ENCODE measurements at places on chromosomes 3 and 15.

GRCh38 chr3:82978368-82978767 lies 1216.9 kb upstream of the GBE1 start:
- no peak for DNase-seq

- DNase-seq = no peak
Measured at GRCh38 chr3:114839476-114839875, 307.6 kb downstream of the ZBTB20 start.

GRCh38 chr15:66587749-66588148 lies 22.0 kb upstream of the LCTL start:
- no peak for DNase-seq

- no peak for DNase-seq
Measured at GRCh38 chr3:152271501-152272236, 2.9 kb downstream of the MBNL1 start.

- DNase-seq = no peak
Measured at GRCh38 chr3:99250821-99251355, 349.4 kb upstream of the DCBLD2 start.

- DNase-seq = no peak
Measured at GRCh38 chr3:94173673-94174434, 111.0 kb downstream of the NSUN3 start.

DNA sequence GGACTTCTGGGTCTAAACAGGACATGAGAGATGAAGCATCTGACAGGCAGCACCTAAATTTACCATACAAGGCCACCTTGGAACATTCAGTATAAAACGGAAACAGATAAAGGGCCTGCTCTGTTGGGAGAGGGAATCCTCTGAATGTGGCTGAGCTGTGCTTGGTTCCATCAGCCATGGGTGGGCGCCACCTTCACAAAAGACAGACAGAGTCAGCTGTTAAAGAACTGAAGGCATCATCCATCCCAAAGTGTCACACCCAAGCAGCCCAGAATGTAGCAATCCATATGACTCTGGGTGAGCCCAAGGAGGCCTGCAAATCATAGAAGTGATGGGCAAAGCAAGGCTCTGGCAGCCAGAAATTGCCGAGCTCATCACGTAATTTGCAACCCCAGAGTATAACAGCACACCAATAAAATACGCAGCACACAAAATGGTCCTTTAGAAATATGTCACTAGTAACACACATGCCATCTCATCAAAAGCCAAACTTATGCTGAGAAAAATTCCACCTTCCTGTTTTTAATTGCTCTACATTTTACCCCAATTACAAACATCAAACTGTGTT lies 24.8 kb upstream of the RBP1 start:
- DNase-seq = no peak

DNA sequence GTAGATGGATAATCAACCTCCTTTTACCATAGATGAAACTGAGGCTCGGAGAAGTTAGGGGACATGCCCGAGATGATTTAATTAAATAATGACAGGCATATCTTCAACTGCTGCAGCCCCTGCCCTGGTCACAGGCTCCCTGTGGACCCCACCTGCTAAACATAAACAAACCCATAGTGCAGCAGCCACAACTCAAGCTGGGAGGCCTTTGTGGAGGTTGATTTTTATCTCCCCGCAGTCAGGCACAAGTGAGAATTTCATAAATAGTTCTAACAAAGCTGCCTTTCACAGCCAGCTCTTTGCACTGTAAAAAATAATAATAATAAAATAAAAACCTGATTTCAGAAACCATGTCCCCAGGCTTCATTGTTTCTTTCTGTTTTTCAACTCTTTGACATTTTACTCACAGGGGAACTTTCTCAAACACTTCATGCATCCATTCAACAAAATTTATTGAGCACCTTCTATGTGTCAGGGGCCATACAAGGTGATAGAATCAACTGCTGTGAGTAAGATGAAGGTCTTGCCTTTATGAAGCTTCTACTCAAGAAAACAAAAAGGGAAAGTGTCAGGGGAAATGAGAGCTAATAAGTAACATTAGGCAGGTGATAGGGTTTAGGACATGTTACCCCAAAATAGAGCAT lies 393.6 kb upstream of the PROK2 start:
- DNase-seq = no peak

GRCh38 chr3:136860541-136860940 lies 1.5 kb upstream of the NCK1 start:
- DNase-seq = no peak

DNA sequence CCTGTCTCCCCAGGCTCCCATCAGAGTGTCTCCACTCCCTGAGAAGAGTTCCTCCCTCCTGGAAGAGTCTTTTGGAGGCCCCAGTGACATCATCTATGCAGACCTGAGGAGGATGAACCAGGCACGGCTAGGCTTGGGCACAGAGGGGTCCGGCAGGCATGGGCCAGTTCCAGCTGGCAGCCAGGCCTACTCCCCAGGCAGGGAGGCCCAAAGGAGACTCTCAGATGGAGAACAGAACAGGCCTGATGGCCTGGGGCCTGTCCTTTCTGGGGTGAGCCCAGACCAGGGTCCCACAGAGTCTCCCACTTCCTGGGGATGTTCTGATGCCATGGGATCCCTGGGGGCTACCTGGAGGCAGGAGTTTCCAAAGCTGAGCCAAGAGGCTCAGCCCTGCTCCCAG lies 8.5 kb downstream of the SH2D7 start:
- DNase-seq = no peak
